Right lung (tissue), 10 donors: ENCODE measurements at places on chromosomes 5 and 9. TPM values are rescaled to one million over a fixed set of nuclear protein-coding genes. Genes with fewer than 3 reads are reported as not detected.

Gene HRCT1
- 0.59 TPM for polyA plus RNA-seq

Gene NR6A1
- polyA plus RNA-seq = 1.9 TPM

Gene ADRA1B
- 0.76 TPM for polyA plus RNA-seq

Gene RLN1
- polyA plus RNA-seq = 0.64 TPM

Gene PCDHGA10
- polyA plus RNA-seq = 5.4 TPM

Gene JAKMIP2
- polyA plus RNA-seq = 11.6 TPM

Gene CRB2
- polyA plus RNA-seq = 0.64 TPM

Gene PCDHB11
- 1.7 TPM for polyA plus RNA-seq

DNA sequence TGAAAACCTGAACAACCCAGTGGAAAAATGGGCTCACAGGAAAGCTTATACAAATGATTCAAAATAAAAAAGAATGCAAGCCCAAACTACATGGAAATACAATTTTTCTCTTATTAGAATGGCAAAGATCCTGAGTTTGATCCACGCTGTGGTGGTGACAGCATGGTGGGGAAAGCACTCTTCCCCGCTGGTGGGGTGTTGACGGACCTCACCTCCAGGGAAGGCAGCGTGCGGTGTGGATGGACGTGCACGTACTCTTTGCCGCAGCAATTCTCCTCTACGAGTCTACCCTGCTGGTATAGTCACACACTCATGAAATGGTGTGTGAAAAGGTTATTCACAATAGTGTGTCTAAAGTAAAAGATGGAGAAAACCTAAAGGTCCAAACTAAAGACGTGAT is 5.9 kb upstream of the ZFP62 start:
- no peak for DNase-seq

DNA sequence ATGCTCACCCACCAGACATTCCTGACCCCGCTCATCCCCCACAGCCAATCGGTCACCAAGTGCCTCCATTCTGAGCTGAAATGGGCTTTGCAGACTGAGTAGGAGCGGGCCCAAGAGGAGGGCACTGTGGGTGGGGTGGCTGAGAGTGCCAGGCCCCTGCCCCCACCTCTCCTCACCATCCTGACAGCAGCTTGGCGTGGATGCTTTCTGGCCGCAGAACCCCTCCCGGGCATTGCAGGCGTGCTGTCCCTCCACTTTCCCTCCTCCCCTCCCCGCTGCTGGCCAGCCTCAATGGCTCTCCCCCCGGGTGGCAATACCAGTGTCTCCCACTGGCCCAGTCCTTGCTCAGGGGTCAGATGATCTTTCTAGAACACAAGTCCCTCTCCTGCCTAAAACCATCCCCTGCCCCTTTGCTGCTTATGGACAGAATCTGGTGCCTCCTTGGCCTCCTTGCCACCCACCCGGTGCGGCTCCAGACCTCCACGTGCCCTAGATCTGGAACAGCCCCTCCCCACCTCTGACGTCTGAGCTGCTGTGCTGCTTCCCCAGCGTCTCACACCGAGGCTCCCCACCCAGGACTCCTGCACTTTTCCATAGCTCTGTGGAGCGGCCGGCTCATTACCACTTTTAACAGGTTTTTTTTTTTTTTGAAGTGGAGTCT is 6.1 kb downstream of the FLT4 start:
- no peak for DNase-seq

DNA sequence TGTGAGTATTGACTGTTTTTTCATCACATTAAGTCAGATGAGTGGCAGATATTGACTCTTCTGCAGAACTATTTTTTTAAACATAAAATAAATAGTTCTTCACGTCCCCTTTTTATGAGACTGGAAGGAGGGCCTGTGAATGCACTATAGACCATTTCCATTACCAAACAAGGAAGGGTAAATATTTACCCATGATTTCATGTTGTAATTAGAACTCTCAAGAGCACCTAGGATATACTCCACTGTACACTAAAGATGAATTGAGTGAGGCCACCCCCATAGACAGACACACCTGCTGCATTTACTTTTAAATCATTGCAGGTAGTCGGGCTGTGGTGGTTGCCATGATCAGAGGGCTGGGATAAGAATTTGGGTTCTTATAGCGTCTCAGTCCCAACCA is 22.6 kb downstream of the SLC36A1 start:
- DNase-seq = no peak

- no peak for DNase-seq
These were observed 316.2 kb upstream of the HAPLN1 start for GRCh38 chr5:84036842-84037241.

- no peak for DNase-seq
These were observed 431 bp downstream of the FASTKD3 start for GRCh38 chr5:7868427-7868772.

DNA sequence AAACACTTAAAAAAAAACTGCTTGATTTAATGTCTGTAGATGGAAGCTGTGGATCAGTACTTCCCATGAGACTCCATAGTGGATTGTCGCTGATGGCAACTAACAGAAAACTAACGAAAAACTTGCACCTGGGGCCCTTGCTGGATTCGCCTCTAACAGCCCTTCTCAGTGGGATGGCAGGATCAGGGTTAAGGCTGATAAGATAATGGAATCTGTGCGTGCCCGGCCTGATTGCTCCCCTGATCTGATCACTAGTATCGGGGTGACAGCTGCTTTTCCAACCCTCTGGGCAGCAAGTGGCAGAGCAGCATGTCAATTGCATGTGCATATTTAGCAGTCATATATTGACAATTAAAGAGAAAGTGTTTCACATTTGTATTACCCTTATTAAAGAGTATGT is 185.8 kb upstream of the ELAVL2 start:
- no peak for DNase-seq

DNA sequence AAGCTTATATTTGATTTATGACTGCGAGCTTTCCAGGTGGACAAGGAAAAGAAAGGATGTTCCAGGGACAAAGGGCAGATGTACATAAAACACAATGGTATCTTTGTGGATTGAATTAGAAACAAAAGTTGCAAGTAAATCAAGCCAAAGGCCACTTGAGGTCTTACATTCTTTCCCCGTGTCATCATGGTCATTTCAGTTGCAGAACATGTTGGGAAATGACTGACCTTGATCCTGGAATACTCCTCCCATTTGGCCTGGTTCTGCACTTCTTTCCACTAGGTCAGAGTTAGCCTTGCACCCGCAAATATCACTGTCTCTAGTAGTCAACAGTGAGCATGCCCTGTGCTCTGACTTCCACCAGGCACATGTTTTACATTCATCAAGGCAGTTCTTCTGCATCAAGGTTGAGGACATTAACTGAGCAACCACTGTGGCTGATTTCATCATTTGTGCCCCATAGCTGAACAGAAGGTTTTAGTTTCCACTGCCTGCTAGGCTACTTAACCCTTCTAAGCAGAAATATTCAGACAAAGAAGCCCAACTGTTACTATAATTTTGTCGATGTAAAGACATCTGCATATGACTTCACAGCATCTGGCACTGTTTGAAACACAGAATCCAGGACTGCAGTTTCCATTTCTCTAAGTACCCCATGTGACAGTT is 1161.7 kb upstream of the DMAC1 start:
- DNase-seq = no peak

- DNase-seq = no peak
These were observed 12.4 kb downstream of the DOCK2 start for GRCh38 chr5:169649486-169649885.

- DNase-seq = no peak
These were observed 68.2 kb downstream of the NR2F1-AS1 start for GRCh38 chr5:93512799-93513198.

- DNase-seq = no peak
These were observed 389.3 kb upstream of the DMAC1 start for GRCh38 chr9:8188723-8189407.

- no peak for DNase-seq
These were observed 253.9 kb downstream of the SH3GL2 start for GRCh38 chr9:17832812-17833211.

- DNase-seq = no peak
These were observed 339.8 kb upstream of the RGMB start for GRCh38 chr5:98433673-98434072.

DNA sequence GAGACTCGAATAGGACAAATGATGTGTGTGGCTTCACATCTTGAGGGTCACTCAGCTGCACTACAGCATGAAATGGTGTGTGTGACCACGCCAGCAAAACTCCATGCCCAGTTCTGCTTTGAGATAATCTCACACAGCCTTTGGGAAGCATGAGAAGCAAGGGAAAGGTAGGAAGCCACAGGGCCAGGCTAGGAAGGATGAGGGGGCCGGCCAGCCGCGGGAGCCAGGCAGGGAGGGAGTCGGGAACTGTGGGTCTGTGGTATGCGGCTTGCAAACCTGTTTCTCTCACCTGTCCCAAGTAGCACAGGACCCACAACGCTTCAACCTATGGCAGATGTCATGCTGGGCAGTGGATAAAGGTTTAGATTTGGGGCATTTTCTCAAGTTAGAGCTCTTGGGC is 142.0 kb downstream of the HSPA4 start:
- no peak for DNase-seq

- DNase-seq = no peak
These were observed 842 bp downstream of the TMED7 start for GRCh38 chr5:115624994-115625393.

GRCh38 chr5:26553079-26553478 is 485.3 kb downstream of the CDH9 start:
- DNase-seq = no peak

DNA sequence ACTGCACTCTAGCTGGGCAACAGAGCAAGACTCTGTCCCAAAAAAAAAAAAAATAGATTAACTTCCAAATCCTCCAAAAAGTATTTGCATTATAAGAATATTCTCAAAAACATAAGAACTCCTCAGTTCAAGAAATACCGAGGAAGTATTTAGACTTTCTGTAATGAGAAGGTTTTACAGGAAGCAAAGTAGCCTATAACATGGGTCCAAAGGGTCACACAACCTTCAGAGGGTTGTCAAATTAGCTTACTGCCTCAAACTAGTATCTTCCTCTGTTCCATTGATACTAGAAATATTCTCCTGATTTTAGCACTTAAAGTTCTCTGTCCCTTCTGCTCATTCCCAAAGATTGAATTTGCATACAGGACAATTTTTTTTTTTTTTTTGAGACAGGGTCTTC is 121.9 kb downstream of the INVS start:
- no peak for DNase-seq

- no peak for DNase-seq
These were observed 101.6 kb upstream of the APC start for GRCh38 chr5:112635771-112636731.

- DNase-seq = no peak
These were observed 2.1 kb downstream of the RIGI start for GRCh38 chr9:32523910-32524309.

DNA sequence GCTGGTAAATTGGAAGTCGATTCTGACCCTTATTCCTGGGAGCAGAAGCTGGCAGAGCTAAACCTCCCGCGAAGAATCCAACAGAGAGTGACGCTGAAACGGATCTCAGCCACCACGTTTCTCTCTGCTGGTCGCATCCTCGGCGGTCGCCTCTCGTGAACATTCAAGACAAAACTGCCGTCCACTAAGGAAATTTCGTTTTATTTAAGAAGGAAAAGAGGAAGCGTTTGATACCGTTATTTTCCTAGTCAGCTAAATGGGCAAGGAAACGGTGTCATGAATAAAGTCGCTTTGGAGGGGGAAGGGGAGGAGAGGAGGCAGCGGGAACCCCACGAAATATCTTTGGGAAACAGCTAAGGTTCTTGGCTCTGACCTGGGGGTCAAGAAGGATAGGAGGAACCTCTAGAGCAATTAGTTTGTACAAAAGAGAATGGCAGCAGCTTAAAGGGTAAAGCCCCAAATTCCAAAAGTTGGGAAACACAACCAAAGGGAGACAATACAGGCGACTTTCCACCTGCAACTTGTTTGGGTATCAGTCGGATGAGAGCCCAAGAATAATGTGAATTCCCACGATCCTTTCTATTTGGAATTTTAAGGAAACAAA is 1.9 kb downstream of the FOXB2 start:
- no peak for DNase-seq

- DNase-seq = no peak
These were observed 35.6 kb upstream of the SEMA4D start for GRCh38 chr9:89533411-89534095.

GRCh38 chr5:2192496-2192895 is 309.8 kb upstream of the IRX4 start:
- no peak for DNase-seq

DNA sequence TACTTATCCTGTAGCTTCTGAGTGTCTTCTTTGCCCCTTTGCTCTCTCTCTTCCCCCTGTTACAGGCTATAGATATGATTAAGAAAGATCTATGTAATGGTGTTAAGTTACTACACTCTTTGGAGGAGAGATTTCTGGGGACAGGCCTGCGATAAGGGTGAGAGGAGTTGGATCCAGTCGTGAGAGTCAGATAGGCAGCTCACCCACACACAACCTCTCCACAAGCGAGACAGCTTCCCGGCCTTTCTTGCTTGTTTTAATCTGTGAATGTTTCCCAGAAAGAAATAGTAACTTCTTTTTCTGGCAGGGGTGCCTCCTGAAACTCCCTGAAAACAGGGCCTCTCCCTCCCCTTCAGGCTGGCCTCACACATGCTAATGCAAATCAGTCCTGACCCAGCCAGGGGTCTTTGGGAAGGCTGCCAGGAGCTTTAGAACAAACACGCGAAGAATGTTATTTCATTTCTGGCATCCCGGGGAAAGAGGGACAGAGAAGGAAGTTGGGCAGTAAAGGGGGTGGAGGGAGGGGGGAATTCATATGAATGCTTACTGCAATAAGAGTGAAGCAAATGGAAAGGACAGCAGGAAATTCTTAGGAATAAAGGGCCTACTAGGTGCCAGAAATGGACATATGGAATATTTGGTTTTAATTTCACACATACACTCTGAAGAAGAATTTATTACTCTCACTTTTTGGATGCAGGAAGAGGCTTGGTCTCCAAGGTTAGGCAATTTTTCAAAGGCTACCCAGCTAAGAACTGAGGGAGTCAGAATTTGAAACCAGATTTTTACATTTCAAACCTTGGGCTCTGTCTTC is 215.8 kb upstream of the TRIM32 start:
- peak; percentile 91 for DNase-seq

DNA sequence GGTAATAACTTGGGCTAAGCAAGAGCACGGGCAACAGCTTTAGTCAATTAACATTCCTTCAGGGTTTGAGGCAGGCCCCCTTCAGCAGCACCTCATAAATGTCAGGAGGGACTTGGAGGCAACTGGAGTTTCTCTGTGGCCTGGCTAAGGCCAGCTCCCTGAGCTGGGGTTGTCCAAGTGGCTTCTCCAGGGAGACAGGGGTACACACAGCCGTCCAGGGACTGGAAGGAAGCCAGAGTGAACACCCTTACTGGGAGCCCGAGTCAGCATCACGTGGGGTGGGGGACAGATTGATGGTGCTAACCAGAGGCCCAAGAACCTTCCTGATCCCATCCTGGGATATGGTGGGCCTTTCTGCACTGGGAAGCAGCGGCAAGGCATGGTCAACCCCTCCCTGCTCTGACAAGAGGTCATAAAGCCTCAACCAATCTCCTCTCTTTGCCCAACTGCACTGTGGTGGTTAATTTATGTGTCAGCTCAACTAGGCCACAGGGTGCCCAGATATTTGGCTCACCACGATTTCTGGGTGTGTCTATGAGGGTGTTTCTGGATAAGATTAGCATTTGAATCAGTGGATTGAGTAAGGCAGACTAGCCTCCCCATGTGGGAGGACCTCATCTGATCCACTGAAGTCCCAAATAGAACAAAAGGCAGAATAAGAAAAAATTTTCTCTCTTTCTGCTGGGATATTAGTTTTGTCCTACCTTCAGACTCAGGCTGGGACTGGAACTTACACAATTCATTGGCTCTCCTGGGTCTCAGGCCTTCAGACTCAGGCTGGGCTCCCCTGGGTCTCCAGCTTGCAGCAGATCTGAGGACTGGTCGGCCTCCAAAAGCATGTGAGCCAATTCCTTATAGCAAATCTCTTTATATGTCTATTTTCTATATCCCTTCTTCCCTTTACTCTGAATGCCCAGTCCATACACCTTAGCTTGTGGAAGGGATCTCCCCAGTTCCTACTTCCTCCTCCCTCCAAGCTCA is 127.2 kb upstream of the LARP1 start:
- peak; percentile 84 for DNase-seq

GRCh38 chr5:7015586-7016256 is 302.5 kb downstream of the TENT4A start:
- no peak for DNase-seq
